ENCODE measurements at places on chromosomes 2 and 18. TPM values are rescaled to one million over a fixed set of nuclear protein-coding genes. Genes with fewer than 3 reads are reported as not detected.

DNA sequence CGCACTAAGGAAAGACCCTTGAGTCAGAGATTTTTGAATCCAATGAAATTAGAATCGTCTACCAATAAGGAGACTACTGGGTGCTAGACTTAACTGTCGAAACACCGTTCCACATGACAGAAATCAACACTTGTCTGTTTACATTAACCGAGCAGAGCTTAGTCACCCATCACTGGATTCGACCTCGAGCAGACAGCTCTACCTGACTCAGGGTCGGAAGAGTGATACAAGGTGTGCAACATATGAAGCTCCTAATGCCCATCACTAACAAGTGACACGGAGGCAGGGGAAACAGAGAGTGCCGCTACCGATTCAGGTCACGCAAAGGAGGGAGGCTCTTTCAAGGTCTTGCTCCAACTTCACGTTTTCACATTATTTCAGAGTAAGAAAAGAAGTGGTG lies 54.2 kb upstream of the FZD5 start:
- no peak for DNase-seq

DNA sequence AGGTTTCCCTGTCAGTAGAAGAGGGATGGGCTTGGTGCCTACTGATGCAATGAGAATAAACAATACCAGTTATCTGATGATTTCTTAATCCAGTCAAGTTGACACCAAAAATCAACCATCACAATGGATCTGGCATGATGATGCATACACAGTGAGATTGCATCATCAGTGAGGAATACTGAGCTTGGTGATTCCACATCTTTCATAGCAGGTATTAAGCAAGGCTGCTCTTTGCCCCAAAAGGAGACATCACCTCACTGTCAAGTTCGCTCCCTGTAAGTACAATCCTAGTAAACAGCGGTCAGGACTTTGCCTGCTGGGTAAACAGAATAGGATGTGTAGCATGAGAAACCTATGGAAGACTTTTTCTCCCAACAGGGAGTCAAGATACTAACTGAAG lies 282.7 kb upstream of the CDH2 start:
- no peak for DNase-seq

TIA1 gene
- total RNA-seq, result 57.1 TPM

PMAIP1 gene
- 0.87 TPM for total RNA-seq

- DNase-seq, result no peak
Observed at GRCh38 chr2:160649698-160650097, 156.1 kb upstream of the RBMS1 start.

Measured in mesenteric fat pad (tissue), 1 donor.